A549 treated with GW870086 at 1 μM for 4 hours (cell line): ENCODE measurements at places on chromosomes 6 and 20. TPM values are rescaled to one million over a fixed set of nuclear protein-coding genes. Genes with fewer than 3 reads are reported as not detected.

The DEF6 gene
- 0.06 TPM in 1 of 5 replicates, not detected in the others for total RNA-seq

The TXNDC5 gene
- 129 to 154 TPM (median 147 TPM) in 5 replicates for total RNA-seq

The BMP6 gene
- 12.6 to 18.8 TPM (median 18.5 TPM) in 5 replicates for total RNA-seq

The CMTR1 gene
- total RNA-seq: 14.2 to 17.2 TPM (median 15.6 TPM) in 5 replicates

The TRIM31 gene
- total RNA-seq: 0.33 to 1.4 TPM (median 0.83 TPM) in 5 replicates

The RIPPLY2 gene
- 0.26 to 1.5 TPM (median 0.58 TPM) in 4 of 5 replicates, not detected in the other for total RNA-seq
